ENCODE measurements at places on chromosomes 7 and 10.

DNA sequence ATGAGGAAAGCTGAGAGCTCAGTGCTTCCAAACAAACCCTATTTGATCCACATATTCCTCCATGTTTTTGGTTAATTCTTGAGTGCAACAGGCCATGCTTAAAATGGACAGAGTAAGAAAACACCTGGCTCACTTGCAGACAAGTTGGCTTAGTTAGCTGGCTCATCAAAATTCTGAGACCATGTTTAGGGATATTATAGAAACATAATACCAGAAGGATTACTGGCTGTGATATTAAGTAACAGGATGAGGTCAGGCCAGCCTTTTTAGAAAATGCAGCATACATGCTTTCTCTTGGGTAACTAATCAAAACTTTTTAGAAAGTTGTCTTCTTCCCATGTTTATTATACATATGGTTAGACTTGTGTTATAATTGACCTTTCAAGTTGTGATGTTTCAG lies 867.2 kb upstream of the LRRTM3 start:
- no peak for DNase-seq

GRCh38 chr7:72028267-72028666 lies 383.9 kb downstream of the CALN1 start:
- DNase-seq, result no peak

GRCh38 chr10:131569851-131570715 lies 258.6 kb upstream of the TCERG1L start:
- DNase-seq, result no peak

DNA sequence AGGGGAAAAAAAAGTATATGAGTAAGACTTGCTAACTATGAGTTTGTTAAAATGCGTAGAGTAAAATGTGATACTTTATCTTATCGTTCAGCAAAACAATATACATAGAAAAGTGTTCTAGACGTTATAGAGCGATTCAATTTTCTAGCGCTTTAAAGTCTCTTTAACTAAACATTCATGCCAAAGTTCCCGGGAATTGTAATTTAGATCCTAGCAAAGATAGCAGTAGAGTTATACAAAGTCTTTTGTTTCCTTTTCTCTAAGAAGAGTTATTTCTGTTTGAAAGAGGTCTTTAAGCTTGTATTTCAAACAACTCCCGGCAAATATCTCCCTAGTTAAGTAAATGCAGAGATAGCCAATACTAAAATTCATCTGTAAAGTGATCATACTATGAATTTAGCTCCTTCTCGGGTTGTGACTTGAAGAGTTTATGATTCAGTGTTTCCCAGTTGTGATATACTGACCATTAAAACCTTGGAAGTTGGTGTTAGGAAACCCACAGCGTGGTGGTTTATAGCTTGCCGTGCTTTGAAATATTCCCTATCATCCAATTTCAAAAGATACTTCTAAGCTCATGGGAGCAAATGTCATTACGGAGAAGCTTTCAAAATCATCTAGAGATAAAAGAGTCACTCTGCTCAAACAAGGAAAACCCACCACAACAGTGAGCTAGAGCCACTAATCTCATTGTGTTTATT lies 171.7 kb downstream of the CSTF2T start:
- no peak for DNase-seq

- no peak for DNase-seq
These were observed 78.1 kb upstream of the GLI3 start for GRCh38 chr7:42315103-42315502.

DNA sequence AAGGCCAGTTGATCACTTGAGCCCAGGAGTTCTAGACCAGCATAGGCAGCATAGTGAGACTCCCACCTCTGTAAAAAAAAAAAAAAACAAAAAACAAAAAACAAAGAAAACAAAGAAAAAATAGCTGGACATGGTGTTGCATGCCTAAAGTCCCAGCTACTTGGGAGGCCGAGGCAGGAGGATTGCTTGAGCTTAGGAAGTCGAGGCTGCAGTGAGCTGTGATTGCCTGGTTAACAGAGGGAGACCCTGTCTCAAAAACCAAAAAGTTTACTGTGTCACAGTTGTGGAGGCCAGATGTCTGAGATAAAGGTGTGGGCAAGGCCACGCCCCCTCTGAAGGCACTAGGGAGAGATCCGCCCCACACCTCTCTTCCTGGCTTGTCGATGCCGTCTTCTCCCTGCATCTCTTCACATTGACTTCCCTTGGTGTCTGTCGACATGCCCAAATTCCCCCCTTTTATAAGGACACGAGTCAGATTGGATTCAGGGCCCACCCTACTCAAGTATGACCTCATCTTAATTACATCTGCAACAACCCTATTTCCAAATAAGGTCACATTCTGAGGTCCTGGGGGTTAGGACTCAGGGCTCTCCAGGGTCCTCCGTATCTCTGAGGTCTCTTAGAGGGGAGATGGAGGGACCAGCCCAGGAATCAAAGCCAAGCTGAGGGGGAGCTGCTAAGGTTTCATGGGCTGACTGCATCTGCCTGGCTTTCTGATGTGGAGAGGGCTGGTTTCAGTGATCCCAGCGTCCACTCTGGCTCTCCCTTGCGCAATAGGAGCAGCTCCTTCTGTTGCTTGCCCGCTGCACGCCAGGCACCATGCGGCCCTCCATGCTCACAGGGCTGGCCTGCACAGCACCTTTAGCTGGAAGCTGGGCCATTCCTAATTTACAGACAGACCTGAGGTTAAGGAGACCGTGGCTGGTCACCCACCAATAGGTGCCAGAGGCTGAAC lies 23.1 kb downstream of the AGAP3 start:
- DNase-seq, result no peak

- no peak for DNase-seq
These were observed 174.4 kb upstream of the PLXNA4 start for GRCh38 chr7:132750530-132751217.

GRCh38 chr7:1927937-1928644 lies 258.0 kb downstream of the ELFN1 start:
- no peak for DNase-seq

DNA sequence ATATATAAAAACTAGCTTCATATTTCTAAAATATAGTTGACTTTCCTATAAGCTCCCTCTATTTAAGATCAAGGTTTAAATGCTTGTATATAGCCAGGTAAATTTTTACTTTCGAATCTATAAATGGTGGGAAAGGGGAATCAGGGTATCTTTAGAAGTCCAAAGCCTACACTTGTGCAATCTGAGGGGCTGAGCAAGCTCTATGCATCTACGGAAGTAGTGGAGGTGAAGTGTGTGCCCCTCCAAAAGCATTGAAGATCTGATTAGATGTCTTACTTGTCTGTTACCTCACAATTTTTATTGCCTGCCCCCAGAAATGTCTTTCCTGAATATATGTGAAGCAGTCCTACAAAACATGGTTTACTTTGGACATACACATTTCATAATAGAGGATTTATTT lies 1.6 kb downstream of the AKAP9 start:
- DNase-seq, result no peak

All from stimulated activated CD8-positive, alpha-beta memory T cell treated with anti-CD3 and anti-CD28 coated beads, Interleukin-4, amount 100 ng/mL, for 24 hours (primary cell).